ENCODE measurements at places on chromosomes 2 and 18. TPM values are rescaled to one million over a fixed set of nuclear protein-coding genes. Genes with fewer than 3 reads are reported as not detected.

DNA sequence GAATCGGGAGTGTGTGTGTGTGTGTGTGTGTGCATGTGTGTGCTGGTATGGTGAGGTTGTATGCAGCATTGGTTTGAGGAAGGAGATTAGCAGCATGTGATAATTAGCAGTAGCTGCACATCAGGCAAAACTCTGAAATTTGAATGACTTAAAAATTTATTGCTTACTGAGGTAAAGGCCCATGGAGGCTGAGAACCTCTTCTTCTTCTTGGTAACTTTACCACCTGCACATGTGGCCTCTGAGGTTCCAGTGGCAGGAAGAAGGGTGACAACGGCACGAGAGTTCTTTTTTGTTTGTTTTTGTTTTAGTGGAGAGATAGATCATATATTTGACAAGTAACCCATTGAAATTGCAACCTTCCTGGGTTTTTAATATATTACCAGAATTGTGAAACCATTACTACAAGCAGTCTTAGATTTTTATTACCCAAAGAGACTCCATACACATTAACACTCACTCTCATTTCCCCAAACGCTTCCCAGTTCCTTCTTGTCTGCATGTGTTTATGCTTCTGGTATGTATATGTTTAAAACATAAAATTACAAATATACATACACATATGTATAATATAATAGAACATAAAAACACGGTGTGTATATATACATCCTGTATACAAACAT, 292.1 kb downstream of the PTGR3 start:
- DNase-seq: no peak

- DNase-seq: no peak
Observed at GRCh38 chr2:32825291-32825712, 121.5 kb upstream of the LTBP1 start.

DNA sequence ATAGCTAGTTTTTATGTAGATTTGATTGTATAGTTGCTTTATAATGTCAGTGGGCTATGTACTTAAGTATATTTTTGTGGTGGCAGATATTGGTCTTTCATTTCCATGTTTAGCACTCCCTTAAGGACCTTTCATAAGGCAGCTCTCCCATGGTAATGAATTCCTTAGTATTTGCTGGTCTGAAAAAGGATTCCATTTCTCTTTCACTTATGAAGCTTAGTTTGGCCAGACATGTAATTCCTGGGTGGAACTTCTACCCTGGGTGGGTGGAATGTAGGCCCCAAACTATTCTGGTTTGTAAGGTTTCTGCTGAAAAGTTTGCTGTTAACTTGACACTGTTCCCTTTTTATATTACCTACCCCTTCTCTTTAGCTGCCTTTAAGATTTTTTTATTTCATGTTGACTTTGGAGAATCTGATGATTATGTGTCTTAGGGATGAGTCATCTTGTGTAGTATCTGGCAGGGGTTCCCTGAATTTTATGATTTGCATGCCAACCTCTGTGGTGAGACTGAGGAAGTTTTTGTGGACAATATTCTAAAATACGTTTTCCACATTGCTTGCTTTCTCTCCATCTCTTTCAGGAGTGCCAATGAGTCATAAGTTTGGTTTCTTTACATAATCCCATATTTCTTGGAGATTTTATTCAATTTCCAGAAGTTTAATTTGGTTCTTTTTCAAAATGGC, 65.4 kb upstream of the VRK2 start:
- no peak for DNase-seq

DNA sequence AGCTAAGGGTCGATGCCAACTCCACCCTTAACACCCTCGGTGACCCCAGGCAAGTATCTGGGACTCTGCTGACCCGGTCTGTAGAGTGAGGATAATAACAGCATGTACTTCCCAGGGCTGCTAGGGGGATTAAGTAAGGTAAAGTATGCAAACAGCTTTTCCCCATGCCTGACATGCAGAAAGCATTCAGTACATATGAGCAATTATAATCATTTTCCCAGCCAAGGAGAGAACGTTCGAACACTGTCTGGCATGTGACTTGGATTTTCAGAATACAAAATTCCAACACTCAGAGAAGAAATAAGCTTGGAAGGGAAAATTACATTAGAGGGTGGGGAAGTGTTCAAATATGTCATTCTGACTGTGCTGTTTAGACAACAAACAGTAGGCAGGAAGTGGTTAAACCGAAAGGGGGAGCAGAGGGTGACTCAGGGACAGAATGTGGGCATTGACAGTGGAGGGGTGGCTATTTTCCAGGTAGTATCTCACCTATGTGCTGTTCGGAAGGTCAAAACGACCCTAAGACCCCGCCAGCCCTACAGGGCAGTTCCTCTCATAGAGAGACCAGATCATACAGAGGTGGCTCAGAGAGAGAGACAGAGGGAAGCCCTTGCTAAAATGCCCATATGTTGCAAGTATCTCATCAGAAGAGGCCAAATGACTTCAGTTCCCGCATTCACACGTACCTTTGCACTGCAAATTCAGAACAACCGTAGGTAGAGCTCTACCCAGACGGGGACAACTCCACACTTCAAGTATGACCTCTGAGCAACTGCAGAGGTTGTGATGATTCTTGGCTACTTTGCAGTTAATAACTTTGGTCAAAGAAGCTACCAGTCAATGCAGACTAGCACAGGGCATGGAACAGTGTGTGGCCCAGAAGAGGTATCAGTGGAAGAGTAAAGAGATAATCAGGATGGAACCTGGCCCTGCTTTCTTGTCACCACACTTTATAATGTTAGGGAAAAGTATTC, 14.8 kb downstream of the ASPRV1 start:
- peak; percentile 51 for DNase-seq

DNA sequence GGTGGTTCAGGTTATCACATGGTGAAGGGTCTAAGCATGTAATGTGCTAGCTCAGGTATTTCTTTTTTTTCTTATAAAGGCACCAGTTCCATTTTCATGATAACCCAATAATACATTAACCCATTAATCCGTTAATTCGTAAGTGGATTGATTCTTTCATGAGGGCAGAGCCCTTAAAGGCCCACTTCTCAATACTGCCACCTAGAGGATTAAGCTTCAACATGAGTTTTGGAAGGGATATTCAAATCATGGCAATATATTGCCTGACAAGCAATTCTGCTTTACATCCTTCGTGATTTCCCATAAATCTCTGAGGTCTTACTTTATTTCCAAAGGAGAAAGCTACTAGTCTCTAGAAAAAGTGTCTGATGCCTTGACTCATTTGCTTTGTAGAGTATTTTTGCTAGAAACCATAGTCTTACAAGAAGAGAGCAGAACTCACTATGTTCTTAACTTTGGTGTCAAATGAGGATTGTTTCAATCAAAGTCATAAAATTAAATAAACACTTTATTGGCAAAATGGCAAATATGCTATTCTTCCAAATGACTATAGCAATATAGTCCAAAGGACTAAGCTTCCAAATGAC, 271.3 kb downstream of the KCNS3 start:
- DNase-seq: no peak

GRCh38 chr2:10752236-10752635, 30.8 kb downstream of the ATP6V1C2 start:
- no peak for DNase-seq

DNA sequence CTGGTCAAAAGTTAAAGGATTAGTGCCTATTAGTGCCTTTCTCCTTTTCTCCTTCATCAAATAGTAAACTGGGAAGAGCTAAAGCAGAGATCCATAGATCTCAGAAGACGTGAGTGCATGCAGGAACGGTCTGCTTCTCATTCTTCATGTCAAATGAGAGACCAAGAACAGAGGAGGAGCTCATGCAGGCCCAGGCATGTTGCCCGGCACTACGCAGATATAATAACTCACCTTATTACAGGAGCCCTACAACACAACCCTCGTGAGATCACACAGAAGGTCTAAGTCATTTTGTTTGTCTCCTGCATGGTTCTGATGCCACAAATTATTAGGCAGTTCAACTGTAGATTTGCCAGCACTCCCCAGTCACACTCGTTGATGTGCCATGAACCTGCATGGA, 71.8 kb downstream of the CMPK2 start:
- no peak for DNase-seq

DNA sequence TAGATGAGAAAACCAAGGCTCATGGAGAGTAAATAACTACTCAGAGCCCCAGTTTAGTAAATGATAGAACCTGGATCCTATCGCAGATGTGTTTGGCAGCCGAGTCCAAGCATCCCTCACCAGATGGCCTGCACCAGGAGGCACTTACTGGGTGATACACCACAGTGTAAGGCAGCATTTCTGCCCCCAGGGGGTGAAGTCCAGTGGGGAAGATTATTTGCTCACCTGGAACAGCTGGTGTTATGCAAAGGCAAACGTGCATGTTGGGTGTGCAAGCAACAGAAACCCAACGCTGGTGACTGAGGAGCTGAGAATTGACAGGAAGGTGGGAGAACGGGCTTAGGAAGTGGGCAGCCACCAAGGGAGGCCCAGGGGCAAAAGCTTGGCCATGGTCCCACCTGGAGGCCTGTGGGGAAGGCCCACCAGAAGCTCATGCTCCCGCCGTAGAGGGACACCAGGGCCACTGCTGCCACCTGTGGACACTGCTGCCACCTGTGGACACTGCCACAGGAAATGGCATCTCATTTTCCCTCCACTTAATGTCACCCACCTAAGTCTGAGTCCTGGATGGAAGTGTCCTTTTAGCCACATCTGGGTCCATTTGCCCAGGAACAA, 100.6 kb downstream of the TFCP2L1 start:
- no peak for DNase-seq

- DNase-seq: peak; percentile 9
Observed at GRCh38 chr18:3603421-3604234, 153.7 kb downstream of the TGIF1 start.

- no peak for DNase-seq
Observed at GRCh38 chr2:170742896-170743529, 27.2 kb upstream of the ERICH2 start.

GRCh38 chr2:180015951-180016709, 9.0 kb upstream of the CWC22 start:
- no peak for DNase-seq

GRCh38 chr18:60905699-60906098, 427.5 kb upstream of the CDH20 start:
- no peak for DNase-seq

DNA sequence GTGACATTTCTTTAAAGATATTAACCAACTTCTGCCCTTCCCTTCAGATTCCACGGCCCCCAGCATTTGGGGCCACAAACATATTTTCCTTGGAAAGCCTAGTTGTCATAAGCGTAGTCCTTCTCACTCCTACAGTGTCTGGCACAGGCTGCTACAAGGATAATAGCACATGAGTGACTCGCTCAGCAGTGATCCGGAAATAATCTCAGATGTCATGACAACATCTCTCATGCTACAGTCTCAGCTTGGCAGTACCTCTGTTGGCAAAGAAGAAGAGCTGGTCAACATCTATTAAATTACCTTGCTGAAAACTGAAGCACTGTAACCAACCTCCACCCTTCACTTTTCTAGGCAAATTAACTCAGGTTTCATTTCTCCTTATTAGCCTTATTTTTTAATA, 351.7 kb downstream of the RAD51AP2 start:
- no peak for DNase-seq

GRCh38 chr2:234446404-234447076, 50.3 kb downstream of the ARL4C start:
- DNase-seq: peak; percentile 82

DNA sequence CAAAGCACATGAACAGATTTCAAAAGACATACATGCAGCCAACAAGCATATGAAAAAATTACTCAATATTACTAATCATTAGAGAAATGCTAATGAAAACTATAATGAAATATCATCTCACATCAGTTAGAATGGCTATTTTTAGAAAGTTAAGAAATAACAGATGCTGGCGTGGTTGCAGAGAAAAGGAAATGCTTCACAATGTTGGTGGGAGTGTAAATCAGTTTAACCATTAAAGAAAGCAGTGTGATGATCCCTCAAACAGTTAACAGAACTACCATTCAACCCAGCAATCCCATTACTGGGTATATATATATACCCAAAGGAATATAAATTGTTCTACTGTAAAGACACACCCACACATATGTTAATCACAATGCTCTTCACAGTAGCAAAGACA, 117.7 kb upstream of the SETBP1 start:
- no peak for DNase-seq

- DNase-seq: no peak
Observed at GRCh38 chr18:54945576-54946125, 13.6 kb downstream of the CCDC68 start.

DNA sequence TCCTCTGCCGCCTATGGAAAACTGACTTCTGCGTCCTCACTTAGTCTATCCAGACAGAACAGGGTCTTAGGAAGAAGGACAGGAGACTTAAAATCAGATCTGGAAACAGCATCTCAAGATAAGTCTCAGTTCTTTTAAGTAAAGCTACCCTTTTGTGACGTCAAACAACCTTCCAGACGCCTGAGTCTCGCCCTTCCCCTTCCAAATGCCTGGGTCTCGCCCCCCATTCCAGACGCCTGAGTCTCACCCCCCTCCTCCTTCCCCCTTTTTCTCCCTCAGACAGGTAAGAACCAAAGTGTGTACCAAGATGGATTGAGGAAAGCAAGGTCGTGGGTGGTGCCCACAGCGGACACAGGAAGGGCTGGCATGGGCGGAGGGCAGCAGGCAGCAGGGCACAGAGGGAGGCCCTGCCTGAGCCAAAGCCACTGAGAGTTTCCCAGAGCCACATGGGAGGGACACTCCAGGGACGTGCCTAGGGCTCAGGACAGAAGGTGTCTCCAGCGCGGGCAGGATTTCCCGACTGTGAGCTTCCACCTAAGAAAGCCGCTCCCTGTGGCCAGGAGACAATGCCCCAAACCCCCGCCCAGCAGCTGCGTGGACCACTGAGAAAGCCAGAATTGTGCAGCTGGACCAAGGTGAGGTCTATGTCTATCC, 51.3 kb downstream of the ANKMY1 start:
- DNase-seq: no peak

- no peak for DNase-seq
Observed at GRCh38 chr18:48536516-48536915, 2.3 kb upstream of the CTIF start.

The RTKN gene
- total RNA-seq: 1.8 TPM

The MAIP1 gene
- 36.5 TPM for total RNA-seq

The VWA3B gene
- total RNA-seq: not detected

The GPR35 gene
- 7.8 TPM for total RNA-seq

The RPE gene
- 50.2 TPM for total RNA-seq

The PROM2 gene
- not detected for total RNA-seq

The LINC00305 gene
- not detected for total RNA-seq

The HES6 gene
- 4.0 TPM for total RNA-seq

The PLGLB2 gene
- 0.68 TPM for total RNA-seq

The DNER gene
- total RNA-seq: not detected

Measured in activated naive CD8-positive, alpha-beta T cell treated with anti-CD3 and anti-CD28 coated beads for 36 hours (primary cell).